ENCODE measurements at places on chromosomes 6 and 20. TPM values are rescaled to one million over a fixed set of nuclear protein-coding genes. Genes with fewer than 3 reads are reported as not detected.

Gene NKX2-4
- total RNA-seq, result not detected

Gene BTN1A1
- not detected for total RNA-seq

Gene DAAM2
- total RNA-seq, result 0.97 TPM

Gene COL20A1
- 0.70 TPM for total RNA-seq

Gene CARMIL1
- 23.4 TPM for total RNA-seq

Gene GPLD1
- 2.5 TPM for total RNA-seq

Gene FRK
- total RNA-seq, result 0.10 TPM

Gene CST4
- total RNA-seq, result not detected

Gene AURKA
- 160 TPM for total RNA-seq

DNA sequence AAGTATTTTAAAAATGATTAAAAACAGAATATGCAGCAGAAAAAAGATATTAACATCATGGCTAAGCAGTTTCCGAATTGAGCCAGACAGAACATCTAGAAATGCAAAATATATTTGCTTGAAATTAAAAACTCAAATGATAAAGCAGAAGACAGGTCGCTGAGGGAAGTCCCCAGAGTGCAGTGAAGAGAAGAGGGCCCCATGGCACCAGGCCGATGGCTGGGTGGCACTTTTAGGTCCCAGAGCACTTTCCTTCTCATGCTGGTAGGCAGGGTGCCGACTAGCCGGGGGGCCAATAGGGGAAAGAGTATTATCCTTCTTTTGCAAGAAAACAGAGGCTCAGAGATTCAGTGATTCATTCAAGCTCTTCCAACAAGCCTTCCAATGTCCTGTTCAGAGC is 58.9 kb downstream of the MYH7B start:
- DNase-seq, result no peak

DNA sequence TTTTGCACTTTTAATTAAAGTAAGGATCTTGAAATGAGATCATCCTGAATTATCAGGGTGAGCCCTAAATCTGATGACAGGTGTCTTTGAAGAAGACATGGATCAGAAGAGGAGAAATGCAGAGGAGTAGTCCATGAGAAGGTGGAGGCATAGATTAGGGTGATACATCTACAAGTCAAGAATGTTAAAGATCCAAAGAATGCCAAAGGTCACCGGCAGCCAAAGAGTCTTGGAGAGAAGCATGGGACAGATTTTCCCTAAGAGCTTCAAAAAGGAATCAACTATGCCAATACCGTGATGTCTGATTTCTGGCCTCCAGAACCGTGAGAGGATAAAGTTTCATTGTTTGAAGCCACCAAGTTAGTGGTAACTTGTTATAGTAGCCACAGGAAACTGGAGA is 59.0 kb upstream of the THEMIS start:
- no peak for DNase-seq

DNA sequence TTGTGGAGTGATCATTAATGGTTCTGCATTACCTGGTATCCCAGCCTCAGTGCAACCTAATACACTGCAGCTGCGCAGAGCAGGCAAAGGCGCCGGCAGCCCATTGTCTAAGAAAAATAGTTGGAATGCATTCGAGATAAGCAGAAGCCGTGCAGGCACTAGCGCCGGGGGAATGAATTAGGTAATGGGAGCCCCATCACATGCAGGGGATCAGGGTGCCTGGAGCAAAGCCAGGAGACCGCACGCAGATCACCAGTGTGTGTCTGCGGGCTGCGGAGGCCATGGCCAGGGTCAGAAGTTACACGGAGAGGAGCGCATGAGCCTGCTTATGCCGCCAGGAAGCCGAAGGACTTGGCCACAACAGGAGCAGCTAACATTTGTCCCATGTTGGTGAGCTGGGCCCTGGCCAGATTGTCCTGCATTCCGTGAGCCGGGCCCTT is 156.8 kb downstream of the DLL1 start:
- peak; percentile 34 for DNase-seq

DNA sequence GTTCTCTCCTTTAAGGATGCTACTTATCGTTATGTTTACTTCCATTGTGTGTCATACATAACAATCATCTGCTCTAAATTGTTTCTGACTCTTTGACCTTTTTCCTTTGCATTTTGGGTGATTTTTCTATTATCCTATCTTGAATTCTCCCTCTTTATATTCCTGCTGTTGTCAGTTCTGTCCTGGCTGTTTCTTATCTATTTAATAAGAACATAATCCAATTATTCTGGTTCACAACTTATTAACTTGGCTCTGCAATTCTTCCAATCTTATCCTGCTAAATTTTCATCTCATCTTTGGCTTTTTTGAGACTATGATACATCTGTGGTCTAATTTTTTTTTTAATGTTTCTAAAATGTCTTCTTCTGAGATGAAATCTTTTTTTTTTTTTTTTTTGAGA is 54.7 kb upstream of the TOX2 start:
- DNase-seq, result no peak

DNA sequence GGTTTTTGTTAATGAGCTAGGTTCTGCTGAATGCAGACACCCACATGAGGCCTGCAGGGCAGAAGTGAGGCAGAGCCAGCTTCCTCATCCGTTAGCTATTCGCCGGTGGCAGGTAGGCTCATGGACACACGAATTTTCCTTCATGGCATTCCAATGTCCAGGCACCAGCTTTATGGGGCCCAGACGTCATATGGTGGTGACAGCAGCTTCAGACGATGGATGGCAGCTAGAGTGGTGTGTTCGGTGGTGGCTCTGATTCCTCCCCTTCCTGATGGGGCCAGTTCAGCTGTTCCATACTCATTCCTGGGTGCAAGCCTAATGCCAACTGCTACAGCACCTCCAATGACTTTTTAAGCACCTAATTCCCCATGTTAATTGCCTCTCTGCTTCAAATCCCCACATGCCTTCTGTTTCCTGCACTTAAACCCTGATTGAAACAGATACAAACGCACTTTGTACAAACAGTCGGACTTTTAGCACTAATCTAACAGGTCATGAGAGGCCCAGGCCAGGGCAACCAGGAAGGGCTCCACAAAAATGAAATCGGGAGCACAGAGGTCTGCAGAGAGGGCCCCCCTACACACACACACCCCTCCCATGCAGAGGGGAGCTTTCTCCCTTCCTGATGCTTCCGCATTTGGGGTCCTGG is 35.7 kb upstream of the MLN start:
- DNase-seq, result no peak

GRCh38 chr6:89406141-89406540 is 5.9 kb downstream of the RRAGD start:
- no peak for DNase-seq

DNA sequence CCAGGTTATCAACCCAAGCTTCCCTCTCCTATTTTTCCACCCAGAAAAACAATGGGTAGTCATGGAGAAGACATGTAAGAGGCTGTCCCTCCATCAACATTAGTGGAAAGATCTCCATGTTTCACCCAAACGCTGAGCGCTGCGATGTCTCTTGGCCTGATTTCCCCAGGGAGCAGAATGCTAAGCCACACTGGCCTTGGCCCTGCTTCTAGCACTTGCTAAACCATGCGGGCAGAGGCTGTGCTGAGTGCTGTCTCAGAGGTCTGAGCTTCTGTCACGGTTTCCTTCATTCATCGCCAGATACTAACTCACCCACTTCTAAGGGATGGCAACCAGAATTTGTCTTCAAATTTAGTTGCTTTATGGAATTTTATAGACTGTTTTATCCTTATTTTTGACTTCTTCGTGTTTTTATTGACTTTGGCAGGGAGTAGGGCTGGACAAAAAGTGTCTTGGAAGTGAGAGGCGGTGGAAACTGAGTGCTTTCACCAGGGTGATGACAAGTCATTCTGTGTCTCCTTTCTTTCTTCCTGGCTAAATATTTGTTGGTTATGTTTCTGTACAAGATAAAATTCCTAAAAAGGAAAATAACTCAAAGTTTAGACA is 181.4 kb upstream of the UST start:
- no peak for DNase-seq

- DNase-seq, result no peak
Observed at GRCh38 chr6:55536391-55536956, 42.5 kb downstream of the HMGCLL1 start.

- peak; percentile 26 for DNase-seq
Observed at GRCh38 chr20:33846291-33846935, 35.3 kb downstream of the CHMP4B start.

GRCh38 chr6:80638213-80639055 is 532.0 kb downstream of the BCKDHB start:
- no peak for DNase-seq

- DNase-seq, result no peak
Observed at GRCh38 chr6:86619428-86619827, 317.9 kb upstream of the HTR1E start.

DNA sequence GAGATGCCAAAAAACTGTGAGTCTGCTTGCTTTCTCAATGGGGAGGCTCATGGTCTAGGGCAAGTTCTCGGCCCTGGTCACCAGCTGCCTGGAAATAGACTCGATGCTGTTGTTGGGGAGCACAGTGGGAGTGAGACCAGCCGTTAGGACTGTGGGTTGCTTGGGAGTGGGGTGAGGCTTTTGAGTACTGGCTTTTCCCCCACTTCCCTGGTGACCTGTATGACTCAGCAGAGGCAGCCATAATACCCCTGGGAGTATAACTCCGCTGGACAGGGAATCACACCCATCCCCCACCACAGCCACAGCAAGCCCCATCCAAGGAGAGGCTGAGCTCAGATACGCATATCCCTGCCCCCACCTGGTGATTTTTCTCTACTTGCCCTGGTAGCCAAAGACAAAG is 48.9 kb upstream of the OGFRL1 start:
- no peak for DNase-seq

DNA sequence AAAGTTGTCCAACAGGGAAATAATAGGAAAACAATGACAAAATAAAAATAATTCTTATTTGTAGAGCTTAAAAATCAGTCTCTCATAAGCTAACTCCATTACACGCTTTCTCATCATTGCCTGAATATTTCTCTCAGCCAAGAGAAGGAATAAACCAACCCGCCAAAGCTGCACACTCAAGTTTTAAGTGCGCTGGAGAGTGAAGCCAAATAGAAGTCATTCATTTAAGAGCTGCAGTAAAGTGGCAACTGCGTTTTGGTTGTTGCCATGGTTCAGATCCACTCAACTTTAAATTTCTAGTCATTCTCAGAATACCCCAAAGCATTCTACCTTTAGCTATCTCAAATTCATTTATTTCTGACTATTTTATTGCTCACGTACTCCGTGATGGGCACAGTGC is 230.7 kb downstream of the CBLN4 start:
- no peak for DNase-seq

DNA sequence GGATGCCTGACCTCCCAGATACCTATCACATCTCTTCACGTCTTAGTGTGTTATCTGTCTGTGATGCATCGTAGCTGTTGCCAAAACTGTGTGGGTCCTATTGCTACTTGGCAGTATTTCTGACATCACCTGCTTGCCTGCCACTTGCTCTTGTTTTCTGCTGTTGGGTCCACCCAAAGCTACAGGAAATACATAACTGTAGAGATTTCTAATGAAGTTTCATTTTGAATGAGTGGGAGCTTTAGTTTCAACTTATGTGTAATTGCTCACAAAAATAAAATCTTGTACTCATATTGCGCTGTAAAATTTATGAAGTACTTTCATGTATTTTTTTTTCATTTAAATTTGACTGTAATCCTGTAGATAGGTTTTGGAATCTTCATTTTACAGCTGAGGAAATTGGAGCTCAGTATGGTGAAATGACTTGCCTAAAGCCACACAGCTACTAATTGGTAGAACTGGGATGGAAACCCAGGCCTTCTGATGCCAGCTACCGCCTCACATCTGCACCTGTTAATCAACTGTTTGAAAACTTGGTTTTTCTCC is 113.6 kb upstream of the MAN1A1 start:
- no peak for DNase-seq

GRCh38 chr6:89526563-89526869 is 93.6 kb downstream of the ANKRD6 start:
- DNase-seq, result no peak

DNA sequence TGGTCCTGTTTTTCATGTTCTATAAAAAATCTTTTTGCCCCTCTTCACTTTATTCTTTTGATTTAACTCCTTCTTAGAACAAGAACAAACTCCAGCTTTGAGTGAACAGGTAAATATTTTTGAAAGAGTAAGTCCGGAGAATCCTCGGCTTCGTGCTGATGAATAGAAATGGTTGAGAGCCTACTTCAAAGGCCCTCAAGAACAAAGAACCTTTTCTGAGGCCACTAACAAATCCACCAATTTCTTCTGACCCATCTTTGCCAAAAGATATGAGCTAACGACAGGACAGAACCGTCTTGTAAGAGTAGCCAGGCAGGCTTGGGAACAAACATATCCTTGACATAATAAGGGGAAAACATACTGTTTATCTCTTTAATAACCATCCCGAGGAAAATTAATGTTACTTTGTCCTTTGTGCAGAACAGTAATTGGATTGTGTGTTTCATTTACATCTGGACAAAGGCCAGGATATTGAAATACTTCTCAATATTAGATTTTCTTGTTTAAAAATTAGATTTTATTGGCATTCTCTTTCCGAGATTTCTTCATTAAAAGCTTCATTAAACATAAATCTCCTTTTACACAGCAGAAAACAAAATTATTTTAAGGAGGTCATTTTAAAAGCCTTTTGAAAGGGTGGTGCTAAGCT is 52.9 kb downstream of the NOX3 start:
- DNase-seq, result no peak

DNA sequence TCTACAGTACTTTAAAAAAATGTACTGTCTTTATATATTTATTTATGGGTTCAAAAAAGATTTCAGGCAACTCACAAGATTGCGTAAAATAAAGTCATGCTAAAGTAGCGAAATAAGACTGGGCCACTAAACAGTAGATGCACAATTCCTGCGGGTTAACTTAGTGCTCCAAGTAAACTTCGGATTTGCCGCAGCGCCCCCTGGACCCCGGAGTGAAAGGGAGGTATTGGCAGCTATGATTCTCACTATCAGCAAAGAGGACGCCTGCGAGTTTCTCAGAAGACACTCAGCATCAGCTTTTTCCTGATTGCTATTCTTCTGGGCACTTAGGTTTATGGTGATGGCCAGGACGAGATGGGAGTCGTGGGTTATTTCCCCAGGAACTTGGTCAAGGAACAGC is 1.4 kb downstream of the OTOR start:
- peak; percentile 19 for DNase-seq

- DNase-seq, result no peak
Observed at GRCh38 chr6:129882510-129883023, 21.5 kb upstream of the TMEM244 start.

- no peak for DNase-seq
Observed at GRCh38 chr20:17210983-17211382, 15.9 kb upstream of the PCSK2 start.
